GM23338 (cell line): ENCODE measurements at places on chromosomes 7 and 10. TPM values are rescaled to one million over a fixed set of nuclear protein-coding genes. Genes with fewer than 3 reads are reported as not detected.

ANKRD1 gene
- total RNA-seq = not detected in 2 replicates

SPDYE2B gene
- total RNA-seq = not detected in 2 replicates

NUTM2E gene
- 0.12 TPM in 1 of 2 replicates, not detected in the other for total RNA-seq

CHAT gene
- not detected in 2 replicates for total RNA-seq

VENTX gene
- total RNA-seq = 6.3 and 8.1 TPM in 2 replicates

MDFIC gene
- 5.2 and 9.8 TPM in 2 replicates for total RNA-seq

HOXA2 gene
- total RNA-seq = not detected in 2 replicates

HOGA1 gene
- not detected in 2 replicates for total RNA-seq

COMTD1 gene
- 39.6 and 40.0 TPM in 2 replicates for total RNA-seq

LDB3 gene
- 0.14 and 0.85 TPM in 2 replicates for total RNA-seq

DNA sequence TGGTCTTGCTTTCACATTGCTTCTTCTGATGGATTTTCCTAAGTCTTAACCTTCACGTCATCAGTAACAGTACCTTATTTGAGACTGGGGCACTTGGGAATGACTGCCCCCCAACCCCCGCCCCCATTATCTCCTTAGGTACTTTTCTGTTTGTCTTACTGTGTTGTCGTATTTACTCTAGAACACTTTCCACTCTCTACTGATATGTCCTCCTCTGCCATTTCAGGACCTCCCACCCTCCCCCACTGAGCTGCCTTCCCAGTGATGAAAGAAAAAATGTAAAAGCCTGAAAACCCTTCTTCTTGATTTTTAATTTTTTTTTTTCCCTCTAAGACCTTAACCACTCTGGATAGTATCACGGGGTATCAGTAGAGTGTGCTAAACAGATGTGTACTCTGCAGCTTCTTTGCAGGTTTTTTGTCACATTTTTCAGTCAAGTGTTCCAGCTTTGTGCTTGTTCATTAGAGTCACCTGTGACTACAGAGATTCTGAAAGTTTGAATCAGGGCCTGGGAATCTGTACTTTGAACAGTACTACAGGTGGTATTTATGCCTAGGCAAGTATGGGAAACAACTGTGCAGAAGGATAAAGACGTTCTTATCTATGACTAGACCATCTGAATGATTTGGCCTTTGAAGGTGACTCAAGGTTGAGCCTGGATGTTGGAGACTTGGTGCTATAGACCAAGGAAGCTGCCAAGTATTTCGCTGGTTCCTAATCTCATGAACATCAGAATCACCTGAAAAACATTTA is 8.3 kb downstream of the CALU start:
- H3K4me1 ChIP-seq = no peaks in the 10 kb centered on the region
- peaks cover 34% of the 10 kb centered on the region for H3K36me3 ChIP-seq
- H3K27me3 ChIP-seq = no peaks in the 10 kb centered on the region
- H3K4me3 ChIP-seq = no peak overlapping the region

- H3K4me1 ChIP-seq = no peaks in the 10 kb centered on the region; the same call in 1 of the 2 replicates
- no peak overlapping the region for H3K4me3 ChIP-seq
- H3K27me3 ChIP-seq = peaks cover 28% of the 10 kb centered on the region
- no peak overlapping the region for H3K27ac ChIP-seq
- no peaks in the 10 kb centered on the region for H3K36me3 ChIP-seq
Observed at GRCh38 chr7:149787428-149788299, 14.3 kb upstream of the ZNF467 start.

DNA sequence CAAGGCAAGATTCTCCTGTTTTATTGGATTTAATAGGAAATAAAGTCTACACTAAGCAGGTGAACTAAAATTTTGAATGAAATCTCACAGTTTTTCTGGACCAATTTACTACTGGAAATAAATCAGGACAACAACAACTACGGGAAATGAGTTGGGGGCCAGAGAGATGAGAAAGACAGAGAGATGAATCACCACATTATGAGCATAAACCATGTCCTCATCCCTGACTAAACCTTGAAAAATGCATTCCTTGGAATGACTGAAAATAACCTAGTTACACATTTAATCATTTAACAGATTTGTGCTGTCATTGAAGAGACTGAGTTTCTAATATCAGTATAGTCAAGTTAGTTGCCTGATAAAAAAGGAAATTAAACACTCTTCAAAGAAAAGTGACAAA is 608.4 kb upstream of the KCND2 start:
- H3K4me3 ChIP-seq = no peak overlapping the region
- no peaks in the 10 kb centered on the region for H3K36me3 ChIP-seq
- no peaks in the 10 kb centered on the region for H3K27me3 ChIP-seq
- H3K4me1 ChIP-seq = no peaks in the 10 kb centered on the region
- DNase-seq = no peak
- H3K27ac ChIP-seq = no peak overlapping the region

- no peaks in the 10 kb centered on the region for H3K4me1 ChIP-seq
- H3K27ac ChIP-seq = no peak overlapping the region
- no peak overlapping the region for H3K4me3 ChIP-seq
Observed at GRCh38 chr7:97858221-97858620, 14.0 kb downstream of the ASNS start.

DNA sequence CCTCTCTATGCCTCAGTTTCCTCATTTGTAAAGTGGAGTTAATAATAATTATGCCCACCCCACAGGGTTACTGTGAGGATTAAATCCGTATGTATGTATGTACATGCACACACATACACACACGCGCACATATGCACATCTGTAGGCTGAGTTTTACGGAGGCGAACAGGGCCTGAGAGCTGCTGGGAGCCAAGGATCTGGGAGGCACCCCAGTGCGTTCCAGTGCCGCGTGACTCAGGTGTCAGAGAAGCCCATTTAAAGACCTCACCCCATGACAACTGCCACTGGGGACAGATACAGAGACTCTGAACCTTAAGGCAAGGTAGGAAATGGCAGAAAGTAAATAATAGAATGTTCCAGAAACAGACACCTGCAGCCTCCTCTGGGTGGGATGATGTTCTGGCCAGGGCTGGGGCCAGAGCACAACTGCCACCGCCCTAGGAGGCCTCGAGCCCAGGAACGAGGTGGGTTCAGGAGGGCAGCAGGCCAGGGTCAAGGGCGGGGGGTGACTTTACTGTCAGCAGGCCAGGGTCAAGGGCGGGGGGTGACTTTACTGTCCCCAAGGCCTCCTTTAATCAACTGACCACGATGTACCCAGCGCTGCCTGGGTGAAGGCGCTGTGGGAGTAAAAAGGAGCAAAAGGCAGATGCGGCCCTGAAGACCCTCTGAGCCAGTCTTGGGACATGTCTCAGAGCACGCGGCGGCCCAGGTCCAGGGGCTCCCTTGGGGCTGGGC is 54.9 kb downstream of the PRKAG2 start:
- DNase-seq = no peak
- no peaks in the 10 kb centered on the region for H3K4me1 ChIP-seq
- H3K27ac ChIP-seq = no peak overlapping the region
- H3K36me3 ChIP-seq = no peaks in the 10 kb centered on the region
- H3K4me3 ChIP-seq = no peak overlapping the region

DNA sequence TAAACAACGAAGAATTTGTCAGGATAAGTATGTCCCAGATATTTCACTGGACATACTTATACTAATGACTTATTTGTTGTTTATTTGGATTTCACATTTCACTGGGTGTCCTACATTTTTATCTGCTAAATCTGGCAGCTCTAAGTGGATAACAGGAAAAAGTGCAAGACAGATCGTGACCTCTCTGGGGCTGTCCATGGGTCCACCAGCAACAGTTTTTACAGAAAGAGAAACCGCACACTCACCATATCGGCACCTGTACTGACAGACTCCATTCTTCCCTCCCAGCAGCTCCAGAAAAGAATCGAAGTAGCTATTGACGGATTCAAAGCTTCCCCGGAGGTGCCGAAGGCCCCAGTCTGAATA is 393 bp downstream of the PLA2G12B start:
- H3K27ac ChIP-seq = no peak overlapping the region
- H3K27me3 ChIP-seq = no peaks in the 10 kb centered on the region
- no peaks in the 10 kb centered on the region for H3K36me3 ChIP-seq
- H3K4me3 ChIP-seq = no peak overlapping the region
- DNase-seq = no peak
- H3K4me1 ChIP-seq = peaks cover 22% of the 10 kb centered on the region

DNA sequence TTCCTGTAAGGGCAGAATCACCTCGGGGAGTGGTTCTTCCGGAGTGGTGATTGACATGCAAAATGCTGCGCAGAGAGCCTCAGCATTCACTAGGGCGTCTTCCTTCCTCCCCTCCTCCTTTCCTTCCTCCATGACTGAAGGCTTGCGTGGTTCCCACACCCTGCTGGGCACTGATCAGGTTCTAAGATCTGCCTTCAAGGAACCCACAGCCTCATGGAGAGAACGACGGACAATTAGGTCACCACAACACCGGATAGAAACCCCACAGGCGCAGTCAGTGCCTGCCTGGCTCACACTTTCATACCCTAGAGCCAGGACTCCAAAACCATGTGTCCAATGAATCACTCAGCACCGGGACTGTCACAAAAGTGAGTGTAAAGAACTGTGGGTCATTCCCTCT is 131.3 kb downstream of the DPP6 start:
- no peaks in the 10 kb centered on the region for H3K27me3 ChIP-seq

DNA sequence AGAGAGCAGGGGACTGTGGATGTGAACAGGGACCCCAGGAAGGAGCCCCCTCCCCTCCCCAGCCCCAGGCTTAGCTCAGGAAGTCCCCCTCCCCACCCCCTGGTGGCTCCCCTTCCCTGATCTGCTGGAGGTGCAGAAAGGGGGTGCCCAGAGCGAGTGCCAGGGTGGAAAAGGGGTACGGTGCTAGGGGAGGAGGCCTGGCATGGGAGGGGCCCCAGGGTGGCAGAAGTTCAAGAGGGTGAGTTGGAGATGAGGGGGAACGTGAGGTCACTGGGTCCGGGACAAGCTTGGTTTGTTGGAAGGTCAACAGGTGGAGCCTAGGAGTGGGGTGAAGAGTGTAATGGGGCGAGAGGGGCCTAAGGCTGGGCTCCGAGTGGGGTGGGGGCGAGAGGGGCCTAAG is 21.5 kb upstream of the TBL2 start:
- no peaks in the 10 kb centered on the region for H3K4me1 ChIP-seq
- H3K27me3 ChIP-seq = peaks cover 4% of the 10 kb centered on the region; the same call in 1 of the 2 replicates
- no peak overlapping the region for H3K27ac ChIP-seq
- no peaks in the 10 kb centered on the region for H3K36me3 ChIP-seq
- no peak overlapping the region for H3K4me3 ChIP-seq

- H3K27me3 ChIP-seq = no peaks in the 10 kb centered on the region
- peaks cover 26% of the 10 kb centered on the region for H3K4me1 ChIP-seq
- H3K36me3 ChIP-seq = no peaks in the 10 kb centered on the region
- H3K27ac ChIP-seq = no peak overlapping the region
- no peak overlapping the region for H3K4me3 ChIP-seq
Observed at GRCh38 chr10:63487990-63488389, 22.2 kb upstream of the JMJD1C start.

GRCh38 chr7:52184006-52184703 is 851.3 kb upstream of the POM121L12 start:
- peaks cover 8% of the 10 kb centered on the region; the same call in 1 of the 2 replicates for H3K36me3 ChIP-seq
- DNase-seq = no peak
- H3K27ac ChIP-seq = no peak overlapping the region
- H3K4me3 ChIP-seq = no peak overlapping the region

- H3K36me3 ChIP-seq = 0 out of 2 replicates have a peak, but pooled peaks cover 4% of the 10 kb centered on the region
- H3K27ac ChIP-seq = no peak overlapping the region
- no peak for DNase-seq
- H3K4me1 ChIP-seq = no peaks in the 10 kb centered on the region
- no peaks in the 10 kb centered on the region for H3K27me3 ChIP-seq
Observed at GRCh38 chr10:104608091-104608828, 32.8 kb upstream of the SORCS3 start.

DNA sequence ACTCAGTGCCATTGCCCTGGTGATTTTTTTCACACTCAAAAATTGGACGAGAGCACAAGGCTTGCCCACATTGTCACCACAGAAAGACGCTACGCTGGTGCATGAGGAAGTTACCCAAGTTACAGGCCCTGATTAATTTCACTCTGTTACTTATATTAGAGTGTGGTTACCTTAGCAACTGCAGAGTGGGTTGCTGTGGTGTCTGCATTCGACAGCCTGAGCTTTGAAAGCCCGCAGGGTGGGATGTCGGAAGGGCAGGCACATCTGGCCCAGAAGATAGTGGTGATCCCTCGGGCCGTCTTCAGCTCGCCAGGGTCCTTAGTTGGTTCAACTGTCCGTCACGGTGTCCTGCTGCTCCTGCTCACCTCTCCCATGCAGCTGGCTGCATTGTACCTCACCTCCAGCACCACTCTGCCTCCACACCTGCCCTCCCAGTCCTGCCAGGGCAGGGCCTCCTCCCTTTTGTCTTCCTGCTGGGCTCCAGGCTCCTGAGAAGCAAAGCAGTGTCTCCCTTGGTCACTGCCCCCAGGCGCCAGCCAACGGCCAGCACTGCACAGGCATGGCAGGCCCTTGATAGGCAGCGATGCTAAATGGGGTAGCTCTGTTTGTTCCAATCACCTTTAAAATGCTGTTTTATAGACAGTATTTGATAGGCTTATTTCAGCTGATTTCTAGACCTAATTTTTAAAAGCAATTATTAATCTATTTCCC is 167.2 kb downstream of the EBF3 start:
- no peak overlapping the region for H3K27ac ChIP-seq
- no peak overlapping the region for H3K4me3 ChIP-seq
- H3K36me3 ChIP-seq = no peaks in the 10 kb centered on the region
- no peak for DNase-seq

GRCh38 chr10:71285180-71285545 is 33.9 kb upstream of the SLC29A3 start:
- peak; percentile 86 for DNase-seq
- peaks cover 2% of the 10 kb centered on the region; the same call in 1 of the 2 replicates for H3K4me1 ChIP-seq
- peaks cover 4% of the 10 kb centered on the region for H3K36me3 ChIP-seq
- no peak overlapping the region for H3K4me3 ChIP-seq
- no peak overlapping the region for H3K27ac ChIP-seq

GRCh38 chr7:77644774-77645173 is 51.5 kb upstream of the RSBN1L start:
- peaks cover 5% of the 10 kb centered on the region; the same call in 1 of the 2 replicates for H3K4me1 ChIP-seq
- H3K27me3 ChIP-seq = no peaks in the 10 kb centered on the region
- peaks cover 33% of the 10 kb centered on the region; the same call in 1 of the 2 replicates for H3K36me3 ChIP-seq
- DNase-seq = no peak

DNA sequence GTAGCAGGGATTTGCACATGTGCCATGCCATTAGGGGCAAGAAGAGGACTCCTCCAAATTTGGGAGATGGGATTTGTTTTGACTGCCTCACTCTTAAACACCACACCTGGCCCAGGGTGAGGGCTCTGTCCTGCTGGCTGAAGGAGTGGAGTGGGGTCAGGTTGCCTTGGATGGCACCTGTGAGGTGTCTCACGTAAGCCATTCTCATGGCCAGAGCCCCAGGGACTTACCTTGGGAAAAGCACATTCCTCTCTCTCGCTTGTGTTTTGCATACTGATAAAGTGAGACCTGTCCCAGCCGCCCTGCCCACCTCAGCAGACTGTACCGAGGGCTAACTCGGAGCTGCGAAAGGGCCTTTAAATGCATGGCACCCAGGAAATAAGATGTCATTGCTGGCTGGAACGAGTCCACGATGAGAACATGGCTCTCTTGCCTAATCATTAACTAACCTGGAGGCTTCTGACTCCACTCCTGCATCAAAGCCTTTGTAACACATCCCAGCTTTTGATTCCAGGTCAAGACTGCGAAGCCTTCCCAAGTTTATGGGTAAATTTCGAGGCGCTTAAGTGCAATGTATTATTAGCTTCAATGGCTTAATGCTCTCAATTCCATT is 184.0 kb upstream of the RNF32 start:
- no peaks in the 10 kb centered on the region for H3K27me3 ChIP-seq
- H3K27ac ChIP-seq = no peak overlapping the region
- no peaks in the 10 kb centered on the region for H3K36me3 ChIP-seq
- H3K4me3 ChIP-seq = no peak overlapping the region
- no peaks in the 10 kb centered on the region for H3K4me1 ChIP-seq
